ENCODE measurements at places on chromosomes 3 and 15.

DNA sequence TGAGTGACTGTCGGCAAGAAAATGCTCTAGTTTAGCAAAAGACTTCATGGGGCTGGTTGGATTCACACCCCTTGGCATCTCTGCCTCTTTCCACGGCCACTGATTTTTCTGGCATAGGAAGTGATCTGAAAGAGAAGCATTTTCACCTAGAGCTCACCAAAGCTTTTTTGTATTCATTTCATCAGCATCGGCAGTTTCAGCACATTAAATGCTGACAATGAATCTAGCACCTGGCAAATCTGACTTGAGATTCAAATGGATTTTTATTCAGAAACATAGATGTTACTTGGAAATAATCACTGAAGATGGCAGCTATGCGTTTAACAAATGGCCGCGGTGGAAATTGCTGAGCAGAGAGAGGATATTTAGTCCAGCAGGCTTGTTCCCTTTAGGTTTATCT lies 155.9 kb downstream of the MEIS2 start:
- no peak for DNase-seq

DNA sequence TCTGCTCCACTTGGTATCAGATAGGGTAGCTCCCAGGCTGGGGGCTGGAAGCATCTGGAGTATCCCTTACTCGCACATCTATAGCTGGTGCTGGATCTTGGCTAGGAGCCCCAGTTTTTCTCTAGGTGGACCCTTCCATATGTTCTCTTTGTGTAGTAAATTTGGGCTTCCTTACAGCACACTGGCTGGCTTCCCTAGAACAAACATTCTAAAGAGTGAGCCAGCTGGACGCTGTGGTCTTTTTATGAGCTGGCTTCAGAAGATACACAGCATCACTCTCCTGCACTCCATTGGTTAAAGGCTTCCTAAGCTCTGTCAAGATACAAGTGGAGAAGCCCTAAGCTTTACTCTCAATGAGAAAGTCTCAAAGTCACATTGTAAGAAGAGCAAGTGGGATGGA lies 322.1 kb downstream of the WDR72 start:
- DNase-seq = no peak

DNA sequence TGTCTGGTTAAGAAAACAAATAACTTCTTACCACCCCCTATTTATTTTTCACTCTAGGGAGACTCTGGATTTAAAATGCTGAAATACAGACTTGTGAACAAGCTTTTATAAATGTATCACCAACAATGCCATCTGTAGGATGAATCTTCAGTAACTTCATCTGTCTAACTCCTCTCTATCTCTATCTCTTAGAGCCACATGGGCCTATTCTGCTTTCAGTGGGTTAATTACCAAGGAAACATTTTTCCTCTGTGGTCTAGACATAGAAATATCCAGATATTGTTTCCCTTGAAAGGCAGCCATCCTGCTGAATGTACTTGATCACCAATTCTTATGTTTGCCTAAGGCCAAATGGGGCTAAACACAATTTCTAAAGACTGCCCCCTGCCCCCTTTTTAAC lies 167.6 kb upstream of the COL8A1 start:
- DNase-seq = no peak

DNA sequence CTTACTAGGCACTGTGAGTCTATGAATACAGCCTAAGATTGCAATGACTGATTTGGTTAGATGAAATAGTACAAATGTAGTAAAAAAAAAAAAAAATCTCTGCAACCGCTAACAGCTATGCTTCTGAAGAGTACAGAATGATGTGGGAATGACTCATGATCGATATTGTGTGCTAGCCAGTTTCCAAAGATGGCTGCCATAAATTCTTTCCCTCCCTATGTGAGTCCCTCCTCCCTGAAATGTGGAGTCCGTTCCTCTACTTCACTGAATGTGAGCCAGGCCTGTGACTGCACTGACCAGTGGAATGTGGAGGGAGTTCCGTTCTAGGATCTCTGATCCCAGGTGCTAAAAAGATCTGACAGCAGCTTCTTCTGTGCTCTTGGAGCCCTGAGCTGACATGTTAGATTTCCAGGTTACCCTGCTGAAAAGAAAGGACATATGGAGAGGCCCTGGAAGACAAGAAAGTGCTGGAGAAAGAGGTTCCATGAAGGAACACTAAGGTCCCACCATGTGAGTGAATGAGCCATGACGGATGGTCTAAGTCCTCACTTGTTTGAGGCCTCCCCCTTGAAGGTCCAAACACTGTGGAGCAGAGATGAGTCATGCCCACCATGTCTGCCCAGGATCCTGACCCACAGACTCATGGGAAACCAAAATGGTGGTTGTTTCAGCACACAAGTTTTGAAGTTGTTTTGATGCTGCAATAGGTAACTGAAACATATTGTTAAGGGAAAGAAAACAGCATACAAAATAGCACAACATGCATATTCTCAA lies 46.3 kb downstream of the DGKG start:
- no peak for DNase-seq

DNA sequence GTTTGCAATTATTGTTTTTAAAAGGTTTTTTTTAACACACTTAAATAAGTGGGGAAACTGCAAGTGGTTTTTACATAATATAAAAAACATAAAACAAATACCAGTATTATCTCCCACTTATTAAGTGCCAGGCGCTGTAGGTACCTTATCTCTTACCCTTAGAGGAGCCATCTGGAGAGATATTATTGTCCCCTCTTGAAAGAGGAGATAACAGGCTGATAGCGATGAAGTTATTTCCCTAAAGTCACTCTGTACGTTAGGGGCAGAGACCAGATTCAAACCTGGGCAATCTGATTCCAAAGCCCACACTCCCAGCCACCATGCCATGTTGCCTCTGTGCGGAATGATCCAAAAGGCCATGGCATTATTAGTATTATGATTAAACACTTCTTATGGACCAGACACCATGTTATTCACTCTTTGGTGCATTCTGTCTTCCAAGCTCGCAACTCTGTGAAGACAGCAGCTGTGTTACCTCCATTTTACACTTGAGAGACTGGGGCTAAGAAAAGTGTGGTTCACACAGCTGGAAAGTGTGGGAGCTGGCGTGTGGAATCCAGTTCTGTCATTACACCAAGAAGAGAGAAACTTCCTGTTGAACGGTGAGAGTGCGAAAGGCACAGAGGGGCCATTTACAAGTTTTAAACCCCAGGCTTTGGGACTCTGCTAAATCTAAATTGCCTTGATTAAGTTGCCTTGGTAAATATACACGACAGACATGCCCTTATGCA lies 79.9 kb upstream of the MITF start:
- DNase-seq = no peak

GRCh38 chr3:23493889-23494288 lies 290.8 kb downstream of the UBE2E2 start:
- no peak for DNase-seq

DNA sequence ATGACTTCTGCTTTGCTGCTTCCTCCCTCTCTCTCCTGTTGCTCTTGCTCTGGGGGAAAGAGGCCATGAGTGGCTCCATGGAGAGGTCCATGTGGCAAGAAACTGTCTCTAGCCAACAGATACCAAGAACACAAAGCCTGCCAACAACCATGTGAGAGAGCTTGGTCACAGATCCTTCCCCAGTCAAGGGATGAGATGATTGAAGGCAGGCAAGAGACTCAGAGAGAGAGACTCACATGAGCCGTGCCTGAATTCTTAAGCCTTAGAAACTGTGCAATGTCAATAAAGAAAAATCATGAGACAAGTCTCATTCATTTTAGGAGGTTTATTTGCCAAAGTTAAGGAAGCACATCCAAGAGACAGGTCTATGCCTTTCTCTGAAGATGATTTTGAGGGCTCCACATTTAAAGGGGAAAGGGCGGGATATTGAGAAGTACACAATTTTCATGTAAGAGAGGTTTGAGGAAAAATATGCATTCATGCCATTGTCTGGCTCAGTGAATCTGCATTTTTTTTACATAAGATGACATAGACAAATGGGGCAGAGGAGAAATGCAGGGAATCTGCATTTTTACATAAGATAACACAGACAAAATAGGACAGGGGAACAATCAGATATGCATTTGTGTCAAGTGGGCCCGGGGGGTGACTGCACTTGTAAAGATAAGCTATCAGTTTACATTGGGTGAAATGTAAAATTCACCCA lies 59.5 kb upstream of the SUCLG2 start:
- DNase-seq = no peak

- DNase-seq = no peak
These were observed 103.4 kb downstream of the LSAMP start for GRCh38 chr3:116341899-116342298.

DNA sequence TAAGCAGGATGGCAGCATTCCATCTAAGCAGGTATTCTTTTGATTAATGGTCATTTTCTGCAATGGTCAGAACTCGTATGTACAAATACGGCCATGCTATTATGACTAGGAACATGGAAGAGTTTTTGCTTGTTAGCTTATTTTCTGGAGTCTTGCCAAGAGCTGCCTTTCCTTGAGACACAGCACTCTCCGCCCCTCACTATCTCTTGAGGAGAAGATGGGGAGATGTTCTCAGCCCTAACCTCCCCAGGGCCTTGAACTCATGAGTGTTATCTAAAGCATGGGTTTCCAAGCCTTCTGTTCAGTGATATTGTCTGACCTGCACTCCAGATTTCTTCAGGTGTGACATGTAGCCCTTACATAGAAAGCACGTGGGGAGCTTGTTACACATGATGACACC lies 65.9 kb upstream of the ACTC1 start:
- no peak for DNase-seq

DNA sequence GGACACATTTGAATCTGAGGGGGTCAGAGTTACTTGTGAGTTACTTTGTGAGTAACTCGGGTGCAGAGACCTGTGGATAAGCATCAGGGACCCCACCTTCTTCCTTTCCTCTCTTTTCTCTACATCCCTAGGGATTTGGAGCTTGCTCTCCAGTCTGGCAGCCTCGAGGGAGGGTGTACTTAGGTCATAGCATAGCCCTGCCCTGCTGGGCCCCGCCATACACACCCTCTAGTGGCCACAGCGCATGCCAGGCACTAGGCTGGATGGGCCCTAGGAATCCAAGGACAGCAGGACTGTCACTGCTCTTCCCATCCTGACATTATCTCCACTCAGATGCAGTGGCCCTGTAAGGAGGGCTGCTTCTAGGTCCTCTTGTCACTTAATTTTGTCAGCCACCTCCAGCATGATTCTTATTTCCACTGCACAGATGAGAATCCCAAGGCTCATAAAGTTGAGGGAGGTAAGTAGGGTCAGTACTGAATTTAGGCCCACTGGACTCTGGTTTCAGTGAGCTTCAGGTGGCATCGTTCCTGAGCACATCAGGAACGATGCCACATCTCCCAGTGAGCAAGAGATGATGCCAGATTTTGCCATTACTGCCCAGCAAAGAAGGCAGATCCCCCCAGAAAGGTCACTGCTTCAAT lies 3.6 kb upstream of the SMAD6 start:
- DNase-seq = peak; percentile 86

DNA sequence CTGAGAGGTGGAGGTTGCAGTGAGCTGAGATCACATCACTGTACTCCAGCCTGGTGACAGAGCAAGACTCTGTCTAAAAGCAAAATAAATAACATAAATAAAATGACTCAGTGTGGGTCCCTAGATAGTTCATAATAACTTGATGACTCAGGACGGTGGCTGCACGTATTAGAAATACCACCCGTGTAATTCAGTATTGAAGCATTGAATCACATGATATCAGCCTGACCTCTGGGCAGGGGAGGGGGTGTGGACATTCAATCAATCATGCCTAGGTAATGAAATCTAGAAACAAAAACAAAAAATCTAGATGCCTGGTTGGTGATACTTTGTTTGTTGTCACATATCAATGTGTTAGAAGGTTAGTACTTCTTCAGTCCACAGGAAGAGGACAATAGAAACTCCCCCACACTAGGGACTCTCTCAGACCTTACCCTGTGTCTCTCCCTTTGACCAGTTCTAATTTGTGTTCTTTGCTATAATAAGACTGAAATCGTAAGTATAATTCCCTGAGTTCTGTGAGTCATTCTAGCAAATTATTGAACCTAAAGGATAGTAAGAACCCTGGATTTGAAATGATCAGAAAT lies 177.3 kb downstream of the GAP43 start:
- DNase-seq = peak; percentile 20

DNA sequence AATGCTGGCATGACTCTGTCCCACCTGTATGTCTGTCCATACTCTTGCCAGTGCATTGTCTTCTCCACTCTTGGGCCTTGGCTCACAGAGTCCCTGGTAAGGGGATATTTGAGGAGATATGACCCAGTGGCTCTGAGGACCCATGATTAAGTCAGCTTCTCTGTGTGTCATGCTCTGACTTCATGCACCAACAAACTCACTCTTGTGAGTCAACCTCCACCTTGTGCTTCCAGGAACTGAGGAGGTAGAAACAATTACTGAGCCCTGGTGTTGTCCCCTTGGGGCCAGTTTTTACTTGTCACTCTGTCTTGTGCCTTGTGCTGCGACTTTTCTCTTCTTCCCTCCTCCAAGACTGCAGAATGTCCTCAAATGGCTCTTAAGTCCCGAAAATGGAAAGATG lies 127.1 kb downstream of the ABHD5 start:
- no peak for DNase-seq

- no peak for DNase-seq
These were observed 299.3 kb downstream of the CLSTN2 start for GRCh38 chr3:140234256-140234655.

- DNase-seq = no peak
These were observed 12.4 kb downstream of the GNB4 start for GRCh38 chr3:179438841-179439240.

DNA sequence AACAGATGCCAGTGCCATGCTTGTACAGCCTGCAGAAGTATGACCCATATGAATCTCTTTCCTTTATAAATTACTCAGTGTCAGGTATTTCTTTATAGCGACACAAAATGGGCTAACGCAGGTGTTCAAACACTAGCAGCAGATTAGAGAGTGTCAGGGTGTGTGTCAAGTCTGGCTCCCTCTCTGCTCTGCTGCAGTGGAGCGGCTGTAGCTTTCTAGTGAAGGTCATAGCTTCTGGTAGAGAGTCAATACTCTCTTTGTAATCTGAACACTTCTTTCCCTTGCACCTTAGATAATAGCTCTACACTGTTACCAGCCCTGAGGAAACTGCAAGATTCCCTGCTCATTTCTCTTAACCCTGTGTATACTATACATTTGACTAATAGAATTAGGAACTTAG lies 483.2 kb upstream of the TGFBR2 start:
- DNase-seq = no peak

GRCh38 chr15:77418391-77418965 lies 1.4 kb downstream of the PEAK1 start:
- DNase-seq = peak; percentile 19

GRCh38 chr3:183275937-183276336 lies 22.9 kb downstream of the B3GNT5 start:
- DNase-seq = no peak

DNA sequence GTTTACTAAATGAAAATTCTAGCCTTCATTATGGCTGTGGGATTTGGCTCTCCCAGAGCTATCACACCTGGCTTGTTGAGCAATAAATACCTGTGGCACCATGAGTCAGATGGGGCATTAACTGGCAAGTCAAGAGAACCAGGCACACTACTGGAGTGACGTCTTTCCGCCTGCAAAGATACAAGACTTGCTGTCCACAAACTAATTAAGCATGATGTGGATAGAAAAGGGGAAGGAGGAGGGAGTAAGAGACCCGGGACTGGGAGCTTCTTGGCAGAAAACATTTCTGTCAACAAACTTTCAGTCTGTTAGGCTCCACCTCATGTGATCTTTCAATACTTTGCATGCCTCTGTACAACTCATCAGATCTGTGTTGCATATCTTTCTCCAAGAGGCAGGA lies 56.5 kb downstream of the CLDN1 start:
- peak; percentile 84 for DNase-seq

- no peak for DNase-seq
These were observed 37.6 kb upstream of the RHCG start for GRCh38 chr15:89533861-89534544.

Measured in HT-29 (cell line).